ENCODE measurements at places on chromosomes 13 and 19.
A peak's percentile ranks its signal among the peaks of the same experiment; 100 is the strongest.

- no peak for DNase-seq
Observed at GRCh38 chr13:28049215-28049614, 51.2 kb downstream of the FLT3 start.

DNA sequence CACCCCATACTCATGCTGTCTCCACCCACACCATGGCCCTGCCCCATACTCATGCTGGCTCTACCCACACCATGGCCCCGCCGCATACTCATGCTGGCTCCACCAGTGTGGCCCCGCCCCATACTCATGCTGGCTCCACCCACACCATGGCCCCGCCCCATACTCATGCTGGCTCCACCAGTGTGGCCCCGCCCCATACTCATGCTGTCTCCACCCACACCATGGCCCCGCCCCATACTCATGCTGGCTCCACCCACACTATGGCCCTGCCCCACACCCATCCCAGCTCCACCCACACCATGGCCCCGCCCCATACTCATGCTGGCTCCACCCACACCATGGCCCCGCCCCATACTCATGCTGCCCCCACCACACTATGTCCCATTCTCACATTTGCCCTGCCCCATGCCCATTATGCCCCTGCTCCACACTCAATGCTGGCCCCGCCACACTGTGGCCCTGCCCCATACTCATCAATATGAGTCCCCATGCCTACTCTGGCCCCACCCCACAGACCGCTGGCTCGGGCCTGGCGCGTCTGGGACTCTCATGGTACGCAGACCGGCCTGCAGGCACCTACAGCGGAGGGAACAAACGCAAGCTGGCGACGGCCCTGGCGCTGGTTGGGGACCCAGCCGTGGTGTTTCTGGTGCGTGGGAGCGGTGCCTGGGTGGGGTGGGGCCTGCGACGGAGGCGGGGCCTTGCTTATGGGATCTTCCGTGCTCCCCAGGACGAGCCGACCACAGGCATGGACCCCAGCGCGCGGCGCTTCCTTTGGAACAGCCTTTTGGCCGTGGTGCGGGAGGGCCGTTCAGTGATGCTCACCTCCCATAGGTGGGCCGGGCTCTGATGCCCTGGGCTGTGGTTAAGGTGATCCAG, 3.7 kb upstream of the ARHGAP45 start:
- peak; percentile 41 for DNase-seq

DNA sequence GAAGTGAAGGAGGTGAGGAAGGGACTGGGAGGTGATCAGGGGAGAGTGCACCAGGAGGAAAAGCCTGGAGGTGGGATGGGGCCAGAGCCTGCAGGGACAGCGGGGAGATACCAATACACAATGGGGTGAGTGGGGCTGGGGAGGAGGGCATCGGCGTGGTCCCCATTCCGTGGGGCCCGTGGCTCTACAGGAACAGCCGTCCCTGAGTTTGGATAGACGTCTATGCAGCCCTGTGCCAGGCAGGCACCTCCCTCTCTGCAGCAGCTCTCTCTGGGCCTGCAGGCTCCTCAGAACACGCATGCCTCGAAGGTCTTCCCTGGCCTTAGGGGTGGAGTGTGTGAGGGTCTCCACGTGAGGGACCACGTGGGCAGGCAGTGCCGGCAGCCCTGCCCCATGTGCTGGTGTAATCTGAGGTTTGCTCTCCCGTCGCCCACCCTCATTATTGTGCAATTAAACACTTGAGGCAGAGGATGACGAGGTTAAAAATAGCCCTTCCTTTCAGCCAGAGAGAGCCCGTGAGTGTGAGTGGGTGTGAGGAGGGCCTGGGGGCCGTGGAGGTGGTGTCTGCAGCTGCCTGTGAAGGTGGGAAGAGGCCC, 16.5 kb downstream of the C2CD4C start:
- no peak for DNase-seq

GRCh38 chr13:51769455-51770127, 34.4 kb downstream of the DHRS12 start:
- DNase-seq: no peak

GRCh38 chr19:41734585-41734984, 20.7 kb upstream of the CEACAM6 start:
- DNase-seq: no peak

- no peak for DNase-seq
Observed at GRCh38 chr19:50721441-50722137, 1.6 kb upstream of the CLEC11A start.

DNA sequence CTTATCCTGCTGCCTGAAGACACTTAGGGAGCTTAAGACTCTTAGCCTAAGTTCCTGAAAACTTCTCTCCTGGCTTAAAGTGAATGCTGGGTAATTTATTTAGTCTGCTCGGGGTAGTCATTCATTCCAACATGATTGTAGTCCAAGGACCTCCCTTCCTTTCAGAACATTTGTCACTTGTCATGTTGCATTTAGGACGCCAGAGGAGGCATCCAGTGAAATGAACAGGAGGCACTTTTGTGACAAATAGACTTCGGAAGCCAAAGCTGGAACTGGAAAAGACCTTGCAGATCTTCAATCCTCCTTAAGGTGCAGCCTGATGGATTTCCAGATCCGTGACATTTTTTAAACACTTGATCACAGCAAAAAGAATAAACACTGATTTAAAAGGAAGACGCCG, 95.1 kb downstream of the DNAJC15 start:
- DNase-seq: no peak

DNA sequence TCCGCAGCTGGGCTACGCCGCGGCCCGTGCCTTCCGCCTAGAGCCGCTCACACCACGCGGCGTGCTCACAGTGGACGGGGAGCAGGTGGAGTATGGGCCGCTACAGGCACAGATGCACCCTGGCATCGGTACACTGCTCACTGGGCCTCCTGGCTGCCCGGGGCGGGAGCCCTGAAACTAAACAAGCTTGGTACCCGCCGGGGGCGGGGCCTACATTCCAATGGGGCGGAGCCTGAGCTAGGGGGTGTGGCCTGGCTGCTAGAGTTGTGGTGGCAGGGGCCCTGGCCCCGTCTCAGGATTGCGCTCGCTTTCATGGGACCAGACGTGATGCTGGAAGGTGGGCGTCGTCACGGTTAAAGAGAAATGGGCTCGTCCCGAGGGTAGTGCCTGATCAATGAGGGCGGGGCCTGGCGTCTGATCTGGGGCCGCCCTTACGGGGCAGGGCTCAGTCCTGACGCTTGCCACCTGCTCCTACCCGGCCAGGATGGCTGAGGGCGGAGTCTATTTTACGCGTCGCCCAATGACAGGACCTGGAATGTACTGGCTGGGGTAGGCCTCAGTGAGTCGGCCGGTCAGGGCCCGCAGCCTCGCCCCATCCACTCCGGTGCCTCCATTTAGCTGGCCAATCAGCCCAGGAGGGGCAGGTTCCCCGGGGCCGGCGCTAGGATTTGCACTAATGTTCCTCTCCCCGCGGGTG, 7.4 kb downstream of the DBP start:
- DNase-seq: no peak
